ENCODE measurements at places on chromosomes 2 and 18.
A peak's percentile ranks its signal among the peaks of the same experiment; 100 is the strongest.

- no peak for DNase-seq
Measured at GRCh38 chr2:10819714-10820314, 7.2 kb upstream of the PDIA6 start.

DNA sequence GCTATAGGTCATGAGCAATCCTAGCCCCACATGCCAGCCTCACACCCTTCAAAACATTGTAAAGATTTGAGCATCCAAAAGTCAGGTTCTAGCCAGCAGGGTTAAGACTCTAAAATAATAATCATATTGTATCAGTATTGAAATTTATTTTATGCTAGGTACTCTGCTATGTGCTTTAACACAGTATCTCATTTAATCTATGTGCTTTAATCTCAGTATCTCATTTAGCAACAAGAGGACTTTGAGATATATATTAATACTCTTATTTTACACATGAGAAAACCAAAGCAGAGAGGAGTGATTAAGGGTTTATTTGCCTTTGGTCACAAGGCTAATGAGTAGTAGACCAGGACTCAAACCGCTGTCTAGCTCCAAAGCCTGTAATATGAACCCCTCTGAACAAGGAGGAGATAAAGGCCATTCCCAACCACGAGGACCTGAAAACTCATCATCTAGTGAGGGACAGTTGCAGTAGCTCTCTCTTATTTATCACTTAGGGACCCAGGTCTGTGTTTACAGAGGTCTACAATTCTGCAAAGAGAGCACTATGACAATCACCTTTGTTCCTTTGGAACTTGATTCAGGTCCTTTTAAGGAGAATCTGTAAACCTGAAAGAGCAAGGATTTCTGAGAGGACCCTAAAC is 116.5 kb upstream of the SERTAD2 start:
- DNase-seq = no peak

DNA sequence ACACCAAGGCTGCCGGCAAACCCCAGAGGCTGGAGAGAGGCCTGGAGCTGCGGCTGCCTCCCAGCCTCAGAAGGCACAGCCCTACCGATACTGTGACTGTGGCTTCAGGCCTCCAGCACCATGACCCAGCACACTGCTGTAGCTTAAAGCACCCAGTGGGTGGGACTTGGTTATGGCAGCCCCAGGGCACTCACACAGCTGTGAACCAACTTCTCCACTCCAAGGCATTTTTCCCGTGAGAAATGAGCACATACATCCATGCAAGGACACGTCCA is 199.5 kb downstream of the NDUFA10 start:
- DNase-seq = peak; percentile 1

DNA sequence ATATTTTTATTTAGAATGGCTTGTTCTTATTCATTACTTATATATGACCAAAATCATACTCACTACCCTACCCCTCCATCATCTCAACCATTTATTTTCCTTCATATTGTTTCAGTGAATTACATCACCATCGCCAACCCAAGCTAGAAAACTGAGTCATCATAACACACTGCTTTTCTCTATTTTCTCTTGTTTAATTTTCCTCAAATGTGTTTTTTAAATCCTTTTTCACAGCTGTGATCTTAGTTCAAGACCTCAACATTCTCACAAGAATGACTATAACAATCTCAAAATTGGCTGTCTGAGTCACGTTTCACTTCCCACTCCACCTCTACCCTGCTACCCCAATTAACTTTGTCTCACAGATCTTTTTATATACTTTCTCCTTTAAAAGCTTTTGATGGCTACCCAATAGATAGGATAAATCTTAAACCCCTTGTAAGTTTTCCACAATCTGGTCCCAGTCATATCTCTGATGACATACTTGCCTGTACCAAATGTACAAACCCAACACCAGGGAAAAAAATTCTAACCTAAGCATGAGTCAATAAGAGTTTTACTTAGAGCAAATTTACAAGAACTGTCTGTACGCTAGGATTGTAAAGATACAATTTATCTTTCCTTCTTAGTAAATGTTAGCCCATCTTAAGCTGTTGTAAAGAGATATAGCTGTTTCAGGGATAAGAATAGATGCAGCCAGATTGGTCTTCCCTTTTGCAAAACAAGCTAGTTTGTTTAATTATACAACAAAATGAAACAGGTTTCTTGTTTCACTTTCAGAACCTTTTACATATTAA is 635.1 kb upstream of the SLC39A10 start:
- DNase-seq = no peak

DNA sequence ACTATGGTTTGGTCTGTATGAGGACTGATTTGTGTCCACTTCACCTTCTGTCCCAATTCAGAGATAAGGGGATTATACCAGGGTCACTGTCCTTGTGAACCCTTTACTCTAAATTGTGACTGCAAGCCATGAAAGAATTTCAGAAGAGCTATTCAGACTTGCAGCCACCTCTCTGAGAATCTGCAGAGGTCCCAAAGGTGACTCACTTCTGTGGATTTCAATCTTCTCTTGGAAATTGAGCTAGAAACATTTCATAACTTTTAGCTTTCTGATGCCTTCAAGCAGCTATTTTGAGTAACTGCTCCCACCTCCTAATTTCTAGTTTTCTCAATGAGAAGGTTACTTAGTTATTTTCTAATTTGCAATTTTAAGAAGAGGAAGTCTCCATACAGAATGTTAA is 1242.4 kb upstream of the ACVR2A start:
- DNase-seq = no peak

GRCh38 chr2:219521066-219521880 is 7.0 kb downstream of the ASIC4 start:
- no peak for DNase-seq
